ENCODE measurements at places on chromosomes 3 and 15.

DNA sequence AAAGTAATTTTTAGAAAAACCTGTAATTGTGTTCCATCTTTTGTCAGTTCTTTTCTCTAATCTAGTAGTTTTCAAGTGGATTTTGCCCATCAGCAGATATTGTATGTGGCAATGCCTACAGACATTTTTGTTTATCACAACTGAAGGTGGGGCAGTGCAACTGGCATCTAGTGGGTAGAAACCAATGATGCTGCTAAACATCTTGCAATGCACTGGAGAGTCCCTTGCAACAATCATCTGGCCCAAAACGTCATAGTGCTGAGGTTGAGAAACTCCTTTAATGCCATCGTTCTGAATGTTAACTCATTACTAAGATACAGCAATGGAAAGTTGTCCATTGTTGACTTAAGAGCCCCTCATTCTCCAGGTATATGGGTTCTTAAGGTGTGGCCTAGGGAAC is 80.1 kb downstream of the BTD start:
- no peak for DNase-seq

DNA sequence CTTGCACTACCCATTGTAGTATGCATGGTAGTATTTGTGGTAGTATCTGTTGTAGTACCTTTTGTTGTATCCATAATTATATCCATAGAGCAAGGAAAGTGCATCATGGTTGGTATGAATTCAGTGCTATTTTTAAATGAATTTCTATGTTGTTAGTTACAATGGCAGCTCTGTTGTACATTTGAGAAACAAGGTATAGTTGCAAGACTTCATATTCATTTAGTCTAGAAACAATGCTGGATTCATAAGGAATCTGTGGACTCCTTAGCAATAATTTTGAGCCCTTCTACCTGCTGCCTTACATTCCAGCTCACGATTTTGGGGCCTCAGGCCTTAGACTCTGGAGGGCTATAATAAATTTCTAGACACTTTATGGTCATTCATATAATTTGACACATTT is 141.8 kb downstream of the FAM43A start:
- DNase-seq, result no peak

- no peak for DNase-seq
These were observed 133.1 kb downstream of the DIPK2A start for GRCh38 chr3:144104679-144105078.

DNA sequence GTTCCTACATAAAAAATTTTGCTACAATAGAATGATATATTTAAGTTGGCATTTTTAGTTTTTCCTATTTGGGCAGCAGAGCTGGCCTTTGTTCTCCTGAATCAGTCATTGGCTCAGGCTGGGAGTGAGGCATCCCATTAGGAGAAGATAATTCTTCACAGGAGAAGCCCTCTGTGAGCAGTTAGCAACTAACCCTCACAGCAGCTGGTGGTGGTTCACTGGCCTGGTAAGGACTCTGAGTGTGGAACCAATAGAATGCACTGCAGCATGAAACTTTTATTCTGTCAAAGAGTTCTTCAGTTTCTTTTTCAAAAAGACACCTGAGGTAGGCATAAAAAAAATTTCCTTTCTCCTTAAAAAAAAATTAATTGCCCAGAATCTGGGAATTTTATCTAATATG is 562.6 kb downstream of the ZNF385D start:
- no peak for DNase-seq

GRCh38 chr3:176935194-176935888 is 261.9 kb downstream of the TBL1XR1 start:
- DNase-seq, result no peak

DNA sequence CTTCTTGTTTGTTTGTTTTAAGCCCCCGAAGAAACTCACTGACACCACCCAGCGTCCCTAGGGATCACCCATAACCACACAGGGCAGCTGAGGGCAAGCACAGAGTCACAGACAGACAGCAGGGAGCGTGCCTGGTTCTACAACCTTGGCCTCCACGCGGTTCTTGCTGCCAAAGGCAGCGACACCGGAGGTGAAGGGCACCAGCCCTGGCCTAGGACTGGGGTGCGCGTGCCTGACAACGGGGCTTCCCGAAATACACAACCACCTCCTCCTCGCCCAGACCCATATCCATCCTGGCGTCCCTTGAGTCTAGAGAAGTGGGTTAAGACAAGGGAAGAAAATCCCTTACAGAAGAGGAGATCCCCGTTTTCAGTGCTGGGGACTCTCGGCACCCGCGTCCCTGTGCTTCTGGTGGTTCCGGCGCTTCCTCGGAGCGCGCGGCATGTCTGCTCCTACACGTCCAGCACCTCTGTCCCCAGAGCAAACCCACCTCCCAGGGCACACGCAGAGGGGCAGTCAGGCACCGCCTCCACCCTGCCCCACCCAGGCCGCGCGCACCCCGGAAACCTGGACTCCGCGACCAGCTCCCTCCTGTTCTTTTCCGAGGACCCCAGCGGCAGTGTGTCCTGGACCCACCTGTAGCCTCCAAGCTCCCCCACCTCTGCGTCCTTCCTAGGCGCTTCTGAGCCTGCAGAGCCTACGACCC is 911 bp downstream of the RFTN1 start:
- DNase-seq, result peak; percentile 32

GRCh38 chr15:29540479-29540878 is 270.9 kb upstream of the NSMCE3 start:
- no peak for DNase-seq

GRCh38 chr3:1037631-1038030 is 55.2 kb upstream of the CNTN6 start:
- DNase-seq, result no peak

DNA sequence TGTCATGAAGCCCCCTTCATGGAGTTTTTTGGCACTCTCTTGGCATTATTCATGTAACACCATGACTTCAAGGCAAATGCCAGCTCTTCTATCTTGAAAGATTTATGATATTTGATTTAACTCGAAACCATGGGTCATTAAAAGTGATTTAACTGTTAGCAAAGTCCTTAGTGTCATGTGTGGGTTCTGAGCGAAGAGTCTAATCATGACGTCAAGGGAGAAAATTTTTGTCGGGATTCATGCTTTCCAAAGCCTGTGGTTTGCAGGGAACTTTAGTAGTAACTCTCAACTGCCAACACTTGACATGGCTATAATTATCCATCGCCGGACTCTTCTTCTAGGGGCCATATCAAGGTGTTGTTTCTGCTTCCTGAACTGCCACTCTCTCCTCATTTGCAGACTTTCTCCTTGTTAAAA is 11.5 kb downstream of the GXYLT2 start:
- no peak for DNase-seq

DNA sequence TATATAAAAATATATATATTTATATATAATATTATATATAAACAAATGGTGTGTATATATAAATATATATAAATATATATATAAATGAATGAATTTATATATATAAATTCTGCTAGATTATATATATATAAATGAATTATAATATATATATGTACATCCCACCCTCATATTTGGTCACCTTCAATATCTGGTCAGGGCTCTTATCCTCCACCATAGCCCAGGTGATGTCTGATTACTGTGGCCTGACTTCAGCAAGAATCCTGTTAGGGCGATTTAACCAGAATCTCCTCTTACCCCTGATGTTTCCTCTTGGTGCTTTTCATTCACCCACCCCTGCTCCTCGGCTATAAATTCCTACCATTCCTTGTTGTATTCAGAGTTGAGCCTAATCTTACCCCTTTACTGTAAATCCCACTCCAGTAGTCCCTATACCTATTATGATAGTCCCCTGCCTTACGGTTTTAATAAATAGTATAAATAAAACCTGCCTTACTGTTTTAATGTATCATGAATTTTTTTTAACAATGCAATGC is 439.6 kb downstream of the PLOD2 start:
- DNase-seq, result no peak

- DNase-seq, result no peak
These were observed 18.7 kb upstream of the ITPKA start for GRCh38 chr15:41474941-41475340.

DNA sequence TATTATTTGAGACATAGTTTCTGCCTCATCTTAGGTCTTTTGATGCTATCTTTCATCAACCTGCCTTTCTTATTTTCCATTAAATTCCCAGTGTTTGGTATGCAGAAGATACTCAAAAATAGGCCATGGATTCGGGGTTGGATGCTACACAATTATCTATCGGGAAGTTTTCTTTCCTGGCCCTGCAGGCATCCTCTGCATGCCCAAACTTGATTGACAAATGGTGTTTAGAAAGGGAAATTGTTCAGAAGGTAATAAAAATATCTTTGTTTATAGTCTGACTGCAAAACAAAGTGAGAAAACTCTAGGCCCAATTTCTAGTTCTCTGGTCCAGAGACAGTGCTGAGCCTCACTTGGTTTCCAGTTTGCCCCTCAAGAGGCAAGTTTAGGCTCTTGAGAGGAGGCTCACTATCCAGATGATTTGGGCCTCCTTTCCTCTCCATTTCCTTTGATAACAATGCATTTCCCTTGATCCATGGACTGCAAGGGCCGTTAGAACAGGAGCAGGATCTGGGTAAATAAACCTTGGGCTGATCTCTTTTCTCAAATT is 157.1 kb upstream of the DPH6 start:
- DNase-seq, result no peak

GRCh38 chr3:195893044-195893395 is 15.3 kb downstream of the TNK2 start:
- no peak for DNase-seq

DNA sequence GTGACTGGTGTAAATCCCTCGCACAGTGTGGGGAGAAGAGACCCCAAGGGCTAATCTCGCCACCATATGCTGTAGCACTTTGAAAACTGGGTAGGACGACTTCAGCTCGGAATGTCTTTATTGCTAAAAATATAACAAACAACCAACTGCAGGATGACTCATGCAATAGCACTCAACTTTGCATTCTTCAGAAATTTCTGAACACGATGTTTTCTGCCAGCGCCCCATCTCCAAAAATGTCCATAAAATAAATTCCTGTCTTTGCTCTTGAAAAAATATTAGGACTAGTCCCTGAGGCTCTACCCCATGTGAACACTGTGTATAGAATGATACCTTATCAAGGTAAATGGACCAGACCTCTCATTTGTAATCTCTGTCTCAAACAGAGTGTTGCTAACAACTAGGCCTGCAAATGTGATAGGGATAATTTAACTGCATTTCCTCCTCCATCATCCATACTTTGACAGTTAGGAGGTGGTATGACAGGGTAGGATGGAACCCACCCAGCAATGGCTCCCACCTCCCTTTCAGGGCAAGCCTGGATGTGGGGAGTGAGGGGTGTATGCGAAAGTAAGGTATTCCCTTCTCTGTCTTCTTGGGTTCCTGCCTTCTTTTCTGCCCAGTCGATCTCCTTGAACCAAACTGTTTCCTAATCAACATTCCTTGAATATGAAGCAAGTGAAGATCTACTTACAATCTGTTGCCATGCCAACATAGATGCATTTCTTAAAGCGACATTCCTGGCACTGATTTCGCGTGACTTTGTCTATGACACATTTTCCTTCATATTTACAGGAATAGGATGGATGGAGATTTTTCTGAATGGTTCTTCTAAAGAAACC is 201.1 kb downstream of the NR1D2 start:
- no peak for DNase-seq

DNA sequence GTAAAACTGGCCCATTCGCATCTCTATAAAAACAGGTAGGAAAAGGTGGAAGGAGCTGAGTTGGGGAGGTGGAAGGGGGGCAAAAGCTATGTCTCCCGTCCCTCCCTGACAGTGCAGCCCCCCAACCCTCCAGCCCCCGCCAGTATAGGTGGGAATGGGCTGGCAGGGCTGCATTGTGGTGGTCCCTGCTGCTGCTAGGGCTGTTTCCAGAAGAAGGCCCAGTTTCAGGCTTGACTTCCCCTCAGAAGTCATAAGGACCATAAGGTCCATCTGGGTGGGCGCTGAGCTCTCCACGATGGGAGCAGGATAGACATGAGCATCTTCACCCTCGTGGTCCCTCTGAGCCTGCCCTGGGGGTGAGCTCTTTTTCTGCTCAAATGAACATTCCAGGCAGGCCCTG is 44.2 kb downstream of the APBA2 start:
- DNase-seq, result no peak

GRCh38 chr15:32993285-32993684 is 201.2 kb downstream of the FMN1 start:
- DNase-seq, result no peak

- no peak for DNase-seq
These were observed 33.7 kb upstream of the GPR171 start for GRCh38 chr3:151236736-151237135.

DNA sequence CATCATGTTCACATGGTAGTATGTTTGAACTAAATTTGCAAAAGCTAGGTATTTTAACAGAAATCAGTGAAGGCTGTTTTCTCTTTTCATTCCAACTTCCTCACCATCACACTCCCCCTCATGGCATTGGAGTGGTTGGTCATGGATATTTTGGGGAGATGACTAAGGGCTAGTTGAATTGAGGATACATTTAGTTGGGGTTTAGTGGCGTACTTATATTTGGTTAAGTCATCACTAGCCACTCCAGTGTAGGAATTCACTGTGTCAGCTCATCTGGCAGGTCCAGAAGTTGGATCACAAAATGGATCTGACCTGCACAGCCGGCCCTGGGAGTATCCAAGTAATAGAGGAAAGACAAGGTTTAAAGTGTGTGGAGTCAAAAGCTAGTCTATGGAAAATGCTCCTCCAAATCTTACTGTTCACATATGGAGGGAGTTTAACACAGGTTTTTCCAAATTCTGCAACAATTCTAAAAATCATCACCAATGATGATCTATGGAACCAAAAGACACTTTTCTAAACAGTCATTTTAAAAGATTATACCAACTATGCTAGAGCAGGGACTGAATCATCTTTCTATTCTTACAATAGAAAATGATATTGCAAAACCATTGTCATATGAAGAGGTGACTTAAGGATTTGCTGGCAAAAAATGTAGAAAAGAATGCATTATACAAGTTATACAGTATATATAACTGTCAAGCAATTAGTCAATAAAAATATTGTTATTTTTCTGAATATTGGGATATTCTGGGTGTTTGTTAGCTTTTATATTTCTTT is 247.8 kb upstream of the PEX5L start:
- no peak for DNase-seq

DNA sequence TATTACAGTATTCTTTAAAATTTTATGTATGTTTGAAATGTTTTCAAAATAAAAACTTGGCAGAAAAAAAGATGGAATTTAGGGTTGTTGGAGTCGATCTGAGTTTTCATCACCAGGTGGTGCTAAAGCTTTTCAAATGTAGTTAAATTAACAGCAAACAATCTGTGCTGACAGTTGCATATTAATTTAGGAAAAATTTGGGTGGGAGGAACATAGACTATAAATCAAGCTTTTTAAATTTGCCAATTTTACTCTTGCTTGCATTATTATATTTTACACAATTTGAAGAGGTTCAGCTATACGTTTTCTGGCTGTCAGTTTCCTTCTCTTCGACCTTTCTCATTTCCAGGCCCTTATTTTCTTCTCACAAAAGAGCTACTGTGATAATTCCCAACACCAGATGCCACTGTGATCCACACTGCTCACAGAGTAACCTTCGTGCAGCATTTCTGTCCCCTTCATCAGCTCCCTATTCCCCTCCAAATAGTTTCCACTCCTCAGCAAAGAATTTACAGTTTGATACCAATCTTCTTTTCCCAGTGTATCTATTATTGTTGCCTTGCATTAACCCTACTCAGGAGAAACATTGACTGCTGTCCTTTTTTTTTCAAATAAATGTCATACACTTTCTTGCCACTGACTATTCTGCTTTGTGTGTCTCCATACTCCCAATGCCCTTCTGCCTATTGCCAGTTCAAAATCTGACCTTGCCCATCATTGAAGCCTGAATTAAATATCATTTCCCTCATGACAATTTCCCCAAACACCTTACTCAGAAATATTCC is 53.4 kb upstream of the EIF5A2 start:
- no peak for DNase-seq

All from adrenal gland (tissue), 19 donors.